ENCODE measurements at places on chromosomes 1 and 21.

- DNase-seq, result no peak
These were observed 2.2 kb upstream of the FRRS1 start for GRCh38 chr1:99768524-99769245.

DNA sequence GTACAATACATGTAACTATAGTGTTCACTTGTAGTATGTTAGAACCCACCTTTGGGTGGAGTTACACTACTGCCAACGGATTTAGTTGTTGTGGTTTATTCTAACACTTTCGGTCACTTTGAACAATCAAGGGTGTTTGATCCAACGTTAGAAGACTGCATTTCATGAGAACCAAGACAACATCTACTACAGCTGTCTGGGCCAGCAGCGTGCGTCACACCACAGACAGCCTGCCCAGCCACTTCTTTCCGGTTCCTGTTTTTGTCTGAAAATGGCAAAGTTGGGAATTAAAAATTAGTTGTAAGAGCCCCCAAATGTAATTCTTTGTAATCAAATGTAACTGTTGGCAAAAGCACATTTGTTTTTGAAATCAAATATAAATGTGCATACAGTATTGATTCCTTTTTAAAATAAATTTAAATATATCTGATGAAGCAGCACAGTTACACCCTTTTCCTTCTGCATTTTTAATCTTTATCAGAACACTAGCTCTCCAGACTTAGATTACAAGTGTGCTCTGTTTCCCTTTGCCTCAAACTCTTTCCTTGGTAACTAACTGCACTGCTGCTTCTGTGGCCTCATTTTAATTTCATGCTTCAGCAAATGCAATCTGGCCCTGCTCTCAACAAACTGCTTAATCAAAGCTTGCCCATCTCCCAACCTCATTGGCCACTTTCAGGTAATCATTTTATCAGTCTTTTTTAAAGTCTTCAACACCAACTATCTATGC, 86.6 kb upstream of the DPH5 start:
- DNase-seq, result no peak

DNA sequence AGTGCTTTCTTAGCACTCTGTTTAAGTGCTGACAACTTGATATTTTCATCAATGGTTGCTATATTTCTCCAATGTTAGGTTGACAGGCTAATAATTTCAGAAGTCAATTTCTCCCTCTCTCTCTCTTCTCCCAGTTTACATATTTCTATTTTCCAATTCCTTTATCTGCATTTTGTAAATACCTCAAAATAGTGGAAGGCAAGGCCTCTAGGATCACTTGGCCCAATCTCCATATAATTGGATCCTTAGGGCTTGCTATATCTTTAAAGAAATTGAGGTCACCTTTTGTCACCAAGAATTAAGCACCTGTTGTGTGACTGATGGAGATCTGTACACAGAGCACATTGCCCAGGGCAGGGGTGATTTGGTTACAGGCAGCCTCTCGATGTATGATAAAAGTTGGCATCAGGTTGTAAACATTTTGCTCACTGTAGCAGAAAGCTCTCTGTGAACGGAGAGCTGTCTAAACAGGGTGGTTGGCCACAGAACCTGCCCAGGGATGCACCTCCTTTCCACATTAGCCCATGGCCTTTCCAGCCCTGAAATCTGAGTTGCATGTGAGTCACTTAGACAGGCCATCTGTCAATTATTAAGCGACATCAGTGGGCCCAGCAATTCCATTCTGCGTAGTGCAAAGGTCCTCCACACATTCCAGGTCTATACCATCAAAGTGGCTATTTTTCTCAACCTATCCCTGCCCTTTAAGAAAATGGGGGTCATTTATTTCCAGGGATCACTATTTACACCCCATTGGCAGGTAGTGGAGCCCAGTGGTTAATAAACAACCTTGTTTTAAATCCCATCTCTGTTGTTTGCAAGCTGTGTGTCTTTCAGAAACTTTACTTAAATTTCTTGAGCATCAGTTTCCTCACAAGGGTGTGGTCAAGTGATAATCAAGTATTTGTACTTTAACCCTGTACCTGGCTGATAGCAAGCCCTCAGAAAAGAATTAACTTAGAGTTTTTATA, 29.1 kb upstream of the IRF2BP2 start:
- no peak for DNase-seq

GRCh38 chr21:43684424-43684823, 25.1 kb downstream of the RRP1B start:
- DNase-seq, result no peak

DNA sequence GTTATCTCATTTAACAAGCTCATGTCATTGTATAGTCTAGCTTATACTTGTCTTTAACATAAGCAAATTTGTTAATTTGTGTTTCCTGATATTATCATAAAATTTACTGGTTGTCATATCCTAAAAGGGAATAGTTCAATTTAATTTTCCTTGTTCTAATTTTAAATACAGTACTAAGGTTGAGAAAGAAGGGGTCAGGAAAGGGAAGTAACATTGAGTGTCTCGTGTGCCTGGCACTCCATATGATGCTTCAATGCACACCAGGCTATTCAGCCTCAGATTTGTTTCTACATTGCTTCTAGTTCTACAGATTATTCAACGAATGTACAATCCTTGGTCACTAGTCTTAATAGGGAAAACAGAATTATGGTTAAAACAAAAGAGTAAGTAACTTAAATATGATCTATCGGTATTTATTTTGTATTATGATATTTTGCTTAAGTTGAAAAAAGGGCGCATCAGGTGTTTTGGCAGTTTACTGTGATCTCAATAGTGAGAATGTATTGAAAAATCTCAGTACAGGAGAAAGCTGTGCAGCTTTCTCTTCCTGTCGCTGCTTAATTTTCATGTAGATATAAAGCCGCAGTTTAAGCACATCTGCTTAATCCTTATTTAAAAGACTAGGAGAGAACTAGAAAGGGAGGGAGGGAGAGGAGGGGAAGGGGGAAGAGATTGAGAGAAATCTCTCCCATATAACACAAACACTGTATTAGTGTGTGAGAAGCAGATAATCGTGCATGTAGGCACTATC, 13.0 kb downstream of the PTPRC start:
- DNase-seq, result no peak

DNA sequence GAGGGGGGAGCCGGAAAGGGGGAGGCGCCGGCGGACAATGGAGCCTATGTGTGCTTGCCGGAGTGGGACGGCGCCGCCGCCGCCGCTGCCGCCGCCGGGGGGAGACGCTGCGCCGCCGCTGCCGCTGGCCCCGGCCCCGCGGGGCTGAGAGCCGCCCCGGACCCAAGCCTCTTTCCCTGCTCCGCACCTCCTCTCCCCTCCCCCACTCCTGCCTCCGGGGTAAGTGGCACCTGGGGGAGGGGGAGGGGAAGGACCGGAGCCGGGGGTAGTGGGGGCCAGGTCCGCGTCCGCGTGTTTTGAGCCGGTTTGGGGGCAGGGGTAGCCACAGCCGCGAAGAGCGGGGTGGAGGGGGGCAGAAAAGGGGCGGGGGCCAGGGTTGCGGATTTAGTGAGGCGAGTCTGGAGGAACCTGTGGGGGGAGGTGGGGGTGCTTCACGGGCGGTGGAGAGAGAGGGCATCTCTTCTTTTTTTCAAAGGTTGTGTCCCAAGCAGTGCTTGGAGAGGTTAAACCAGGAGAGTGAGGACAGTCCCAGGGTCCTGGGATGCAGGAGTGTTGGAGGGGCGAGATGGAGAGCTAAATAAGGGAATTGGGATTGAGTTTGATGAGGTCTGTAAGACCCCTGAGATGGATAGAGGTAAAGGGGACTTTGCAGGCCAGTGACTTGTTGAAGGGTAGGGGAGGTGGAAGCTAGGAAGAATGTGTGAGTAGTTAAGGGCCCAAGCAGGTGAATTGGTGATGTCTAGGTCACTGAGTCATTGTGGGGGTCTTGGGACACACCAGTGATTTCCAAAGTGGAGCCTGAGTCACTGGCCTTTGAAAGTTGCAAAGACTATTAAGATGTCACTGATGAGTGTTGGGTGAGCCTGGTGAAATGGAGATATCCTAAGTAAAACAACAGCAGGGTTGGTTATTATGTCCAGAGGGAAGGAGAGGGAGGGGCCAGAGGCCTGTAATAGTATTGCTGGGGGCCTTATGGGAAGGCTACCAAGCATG, 59.1 kb downstream of the BCL9 start:
- no peak for DNase-seq

- no peak for DNase-seq
These were observed 234.6 kb upstream of the KAZN start for GRCh38 chr1:14363707-14364413.

GRCh38 chr1:194289569-194290266, 1103.3 kb upstream of the B3GALT2 start:
- DNase-seq, result no peak

DNA sequence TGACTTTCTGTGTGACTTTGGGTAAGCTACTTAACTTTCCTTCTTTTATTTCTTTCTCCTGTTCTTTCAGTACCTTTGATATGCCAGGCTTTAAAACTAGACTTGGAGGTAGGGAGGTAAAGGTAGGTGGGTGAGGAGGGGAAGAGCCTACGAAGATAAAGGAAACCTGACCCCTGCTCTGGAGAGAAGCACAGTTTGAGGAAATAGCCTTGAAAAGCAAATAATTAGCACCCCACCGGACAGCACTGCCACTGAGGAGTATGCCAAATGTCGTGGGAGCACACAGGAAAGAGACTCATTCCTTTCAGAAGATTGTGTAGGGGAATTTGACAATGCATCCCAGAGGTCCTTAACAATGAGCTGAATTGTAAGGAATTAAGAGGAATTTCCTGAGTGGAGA, 65.2 kb upstream of the SPAG17 start:
- peak; percentile 48 for DNase-seq

- no peak for DNase-seq
These were observed 9.2 kb downstream of the C1orf198 start for GRCh38 chr1:230858918-230859729.

- no peak for DNase-seq
These were observed 1.9 kb upstream of the NVL start for GRCh38 chr1:224331824-224332223.

- DNase-seq, result peak; percentile 53
These were observed 8.0 kb upstream of the GUCA2A start for GRCh38 chr1:42172381-42173133.

DNA sequence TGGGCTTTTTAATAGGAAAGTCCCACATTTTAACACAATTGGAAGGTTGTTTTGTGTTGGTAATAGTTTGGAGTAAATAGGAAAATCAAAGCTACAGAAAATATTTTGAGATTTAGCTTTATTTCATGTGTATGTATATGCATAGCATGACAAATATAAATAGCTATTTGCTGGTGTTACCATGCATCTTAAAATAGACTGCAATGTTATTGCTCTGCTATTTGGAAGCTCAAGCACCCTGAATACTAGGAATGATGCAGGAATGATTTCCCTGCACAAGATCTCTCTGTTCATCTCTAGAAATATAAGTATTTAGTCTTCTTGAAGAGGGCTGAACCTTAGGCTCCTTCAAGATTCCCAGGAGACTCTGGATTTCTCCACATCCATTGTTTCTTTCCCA, 268.3 kb upstream of the POGK start:
- DNase-seq, result no peak

- DNase-seq, result no peak
These were observed 55.0 kb downstream of the FCRL5 start for GRCh38 chr1:157497284-157497683.

- DNase-seq, result peak; percentile 42
These were observed 21.3 kb upstream of the RNU1-4 start for GRCh38 chr1:16718908-16719533.
